Bone marrow (tissue), 2 donors: ENCODE measurements at places on chromosomes 4 and X.

GRCh38 chrX:100685997-100686305, 42.0 kb downstream of the SRPX2 start:
- no peak for DNase-seq

- DNase-seq: no peak
Observed at GRCh38 chr4:52957220-52957686, 95.1 kb downstream of the RASL11B start.

GRCh38 chr4:123363729-123364128, 32.9 kb upstream of the SPRY1 start:
- no peak for DNase-seq

GRCh38 chr4:95729596-95729995, 110.3 kb upstream of the PDHA2 start:
- DNase-seq: no peak

DNA sequence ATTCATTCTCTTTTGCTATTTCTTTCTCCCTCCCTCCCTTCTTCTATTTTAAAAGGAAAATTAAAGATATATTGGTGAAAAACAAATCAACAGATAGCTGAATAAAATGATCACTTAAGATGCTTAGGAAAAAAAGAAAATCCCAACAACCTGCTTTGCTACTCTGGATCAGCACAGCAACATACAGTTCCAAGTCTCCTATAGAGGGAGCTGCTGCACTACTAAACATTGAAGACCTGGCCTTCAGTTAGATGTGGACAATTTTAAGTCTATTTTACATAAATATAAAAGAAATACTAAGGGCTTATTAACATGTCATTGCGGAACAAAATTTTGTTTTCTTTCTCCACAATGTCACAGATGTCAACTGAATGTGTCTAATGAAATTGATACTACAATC, 226.4 kb downstream of the MAGEB5 start:
- no peak for DNase-seq

DNA sequence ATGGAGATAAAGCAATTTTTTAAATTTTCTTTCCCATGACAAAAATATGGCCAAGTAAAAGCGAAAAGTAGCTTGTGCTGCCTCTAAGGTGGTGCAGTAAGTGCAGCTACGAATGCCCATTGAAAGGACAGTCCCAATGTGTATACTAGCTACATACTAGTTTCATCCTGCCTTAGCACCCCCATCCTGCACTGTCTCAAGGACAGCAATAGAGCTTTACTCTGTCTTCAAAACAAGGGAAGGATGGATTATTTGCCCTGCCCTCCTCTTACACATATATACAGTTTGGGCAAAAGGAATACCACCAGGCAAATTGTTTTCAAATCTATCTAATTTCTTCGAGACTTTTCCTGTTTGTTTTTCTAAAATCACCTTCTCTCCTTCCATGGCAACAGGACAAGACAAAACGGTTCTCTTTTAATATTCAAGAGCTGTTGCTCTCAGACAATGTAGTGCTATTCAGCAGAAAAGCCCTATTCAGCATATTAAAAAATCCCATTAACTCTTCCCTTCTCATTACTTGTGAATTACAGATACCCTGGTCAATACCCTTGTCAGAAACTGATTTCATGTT, 75.1 kb upstream of the SLC7A11 start:
- DNase-seq: no peak

GRCh38 chr4:116346750-116347149, 738.6 kb downstream of the TRAM1L1 start:
- DNase-seq: no peak

GRCh38 chr4:13007802-13008470, 476.2 kb downstream of the RAB28 start:
- DNase-seq: no peak

- no peak for DNase-seq
Observed at GRCh38 chr4:67080046-67080557, 465.2 kb downstream of the CENPC start.

GRCh38 chrX:140733766-140734342, 24.3 kb downstream of the LINC00632 start:
- no peak for DNase-seq

DNA sequence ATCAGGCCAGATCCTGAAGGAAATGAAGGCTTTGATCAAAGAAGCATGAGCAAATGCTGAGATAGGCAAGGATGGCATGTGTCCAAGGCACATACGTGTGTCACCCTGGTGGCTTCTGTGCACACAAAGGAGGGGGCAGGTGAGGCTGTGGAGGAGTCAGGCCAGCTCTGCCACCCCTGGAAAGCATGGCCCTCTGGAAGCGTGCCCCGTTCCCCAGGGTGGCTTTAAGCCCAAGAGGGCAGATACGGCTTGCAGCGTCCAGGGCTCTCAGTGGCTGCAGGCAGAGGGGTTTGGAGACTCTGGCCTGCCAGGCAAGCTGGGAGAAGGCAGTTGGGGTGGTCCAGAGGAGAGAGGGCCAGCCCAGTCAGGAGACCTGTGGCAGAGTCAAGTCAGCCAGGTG, 25.6 kb downstream of the PNMA6E start:
- DNase-seq: no peak

DNA sequence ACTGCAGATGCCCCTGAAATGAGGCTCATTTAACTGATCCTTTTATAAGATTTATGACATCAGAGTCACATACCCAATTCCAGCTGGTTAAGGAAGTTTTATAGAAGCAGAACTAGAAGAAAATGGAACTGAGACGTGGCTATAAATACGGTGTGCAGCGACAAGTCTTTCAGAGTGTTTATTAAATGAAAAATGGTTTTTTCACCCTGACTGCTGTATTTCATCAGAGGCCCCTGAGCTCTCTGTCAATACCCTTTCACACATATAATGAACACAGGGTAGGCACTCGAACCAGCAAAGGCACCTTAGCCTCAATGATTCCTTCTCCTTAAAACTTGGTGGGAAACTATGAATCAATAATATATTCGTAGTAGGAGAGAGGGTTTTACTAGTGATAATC, 380.8 kb upstream of the ANXA10 start:
- DNase-seq: no peak

DNA sequence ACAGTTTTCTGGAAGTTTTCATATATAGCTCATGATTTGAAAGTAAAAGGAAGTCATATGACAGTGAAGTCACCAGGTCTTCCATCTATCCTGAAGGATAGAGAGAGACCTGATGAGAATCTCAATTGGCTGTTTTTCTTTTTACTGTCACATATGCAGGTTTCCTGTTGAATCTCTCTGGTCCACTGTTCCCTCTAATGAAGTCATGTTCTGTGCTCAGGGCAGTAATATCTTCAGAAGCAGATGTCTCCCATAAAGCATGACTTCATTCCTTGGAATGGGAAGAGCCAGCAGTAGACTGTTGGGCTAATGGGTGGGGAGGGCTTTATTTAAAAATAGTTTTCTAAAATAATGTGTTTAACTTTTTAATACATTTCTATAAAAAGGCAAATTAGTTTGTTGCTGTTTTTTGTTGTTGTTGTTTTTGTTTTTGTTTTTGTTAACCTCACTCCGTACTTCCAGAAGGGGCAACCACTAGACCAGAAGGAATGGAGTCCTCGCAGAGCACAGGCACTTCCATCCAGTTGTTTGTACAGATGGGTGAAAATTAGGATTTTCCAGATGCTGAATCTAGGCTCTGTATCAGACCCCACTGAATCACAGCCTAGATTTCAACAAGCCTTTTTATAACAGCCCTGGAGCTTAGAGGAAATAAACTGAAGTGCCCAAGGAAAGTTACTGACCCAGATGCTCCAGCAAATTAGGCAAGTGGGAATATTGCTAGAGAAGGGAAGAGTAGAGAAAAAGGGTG, 54.2 kb downstream of the AWAT2 start:
- no peak for DNase-seq

- DNase-seq: no peak
Observed at GRCh38 chr4:184329659-184330400, 112.2 kb upstream of the ENPP6 start.

- peak; percentile 41 for DNase-seq
Observed at GRCh38 chr4:4541040-4541631, 712 bp downstream of the STX18 start.

DNA sequence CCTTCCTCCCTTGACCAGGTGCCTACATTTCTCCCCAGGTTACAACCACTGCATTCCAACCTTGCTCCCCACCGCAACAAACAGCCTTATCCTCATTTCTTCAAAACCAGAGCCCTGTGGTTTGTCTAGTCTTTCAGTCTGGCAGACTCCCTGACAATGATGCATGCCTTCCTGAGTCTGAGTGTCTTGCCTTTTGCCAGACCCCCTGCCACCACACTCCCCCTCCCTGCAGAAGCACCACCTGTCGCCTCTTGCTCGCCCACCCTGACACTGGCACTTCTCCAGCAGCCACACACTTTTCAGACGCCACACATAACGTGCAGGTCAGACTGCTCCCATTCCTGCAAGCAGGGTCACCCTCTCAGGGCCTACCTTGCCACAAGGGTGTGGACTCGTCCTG, 349.2 kb upstream of the NOCT start:
- no peak for DNase-seq

GRCh38 chrX:45506149-45506730, 305.6 kb upstream of the DIPK2B start:
- DNase-seq: no peak

GRCh38 chr4:174217273-174218126, 66.0 kb downstream of the FBXO8 start:
- DNase-seq: no peak

DNA sequence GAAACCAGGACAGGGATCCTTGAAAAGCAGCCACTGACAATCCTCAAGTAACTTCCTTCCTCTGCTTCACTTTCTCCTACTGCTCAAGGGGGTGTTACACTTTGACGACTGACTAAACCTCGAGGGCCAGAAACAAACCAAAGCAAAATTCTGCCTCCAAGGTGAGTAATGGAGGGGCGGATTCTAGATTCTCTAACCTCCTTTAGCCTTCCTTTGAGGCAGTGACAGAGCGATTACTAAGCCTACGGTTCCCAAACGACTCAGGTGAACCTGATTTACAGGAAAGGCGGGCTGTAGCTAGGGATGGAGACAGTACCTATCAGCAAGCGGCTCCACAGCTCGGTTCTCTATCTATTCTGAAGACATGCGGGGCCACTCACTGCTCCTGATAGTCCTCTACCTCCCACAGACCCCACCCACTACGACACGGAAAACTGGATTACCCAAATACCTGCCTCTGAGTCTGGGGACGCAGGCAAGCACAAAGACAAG, 487 bp downstream of the TBCK start:
- peak; percentile 18 for DNase-seq

GRCh38 chr4:153273751-153274150, 69.5 kb downstream of the TRIM2 start:
- no peak for DNase-seq

GRCh38 chr4:133581996-133582619, 433.0 kb downstream of the PCDH10 start:
- no peak for DNase-seq

DNA sequence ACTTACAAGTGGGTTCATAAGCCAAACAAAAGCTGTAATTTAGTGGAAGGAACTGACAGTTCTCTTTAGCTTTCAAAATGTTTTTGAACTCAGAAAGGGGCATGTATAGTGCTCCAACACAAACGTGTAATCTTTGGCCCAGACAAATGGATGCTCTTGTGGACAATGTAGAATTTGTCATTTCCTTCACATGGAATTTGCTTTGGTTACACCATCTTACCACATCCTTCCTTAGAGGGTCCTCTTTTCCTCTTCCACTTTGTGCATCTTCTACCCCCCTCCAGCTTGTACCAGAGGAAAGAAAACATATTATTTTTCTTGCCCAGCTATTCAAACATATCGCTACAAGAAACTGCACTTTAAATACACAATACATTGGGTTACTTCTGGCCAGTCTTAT, 42.4 kb downstream of the MEPE start:
- peak; percentile 64 for DNase-seq

GRCh38 chrX:71632923-71633657, 14.8 kb upstream of the CXCR3 start:
- no peak for DNase-seq

DNA sequence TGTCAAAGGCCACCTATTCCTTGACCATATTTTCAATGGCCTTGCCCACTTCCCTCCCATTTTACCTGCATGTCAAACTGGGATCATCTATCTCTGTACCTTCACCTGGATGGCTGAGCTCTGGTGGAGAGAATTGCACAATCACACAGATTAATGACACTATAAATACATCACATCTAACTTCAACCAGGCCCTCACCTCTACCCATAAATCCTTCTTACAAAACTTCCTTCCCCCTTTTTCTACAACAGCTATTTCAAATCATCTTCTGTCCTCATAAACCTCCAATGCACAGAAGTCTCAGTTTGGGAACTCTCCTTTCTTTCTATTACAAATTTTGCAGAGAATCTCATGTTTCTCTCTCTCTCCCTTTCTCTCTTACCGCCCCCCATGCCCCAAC, 9.2 kb downstream of the PALLD start:
- peak; percentile 7 for DNase-seq

- DNase-seq: no peak
Observed at GRCh38 chr4:168720396-168720900, 223.6 kb downstream of the PALLD start.

DNA sequence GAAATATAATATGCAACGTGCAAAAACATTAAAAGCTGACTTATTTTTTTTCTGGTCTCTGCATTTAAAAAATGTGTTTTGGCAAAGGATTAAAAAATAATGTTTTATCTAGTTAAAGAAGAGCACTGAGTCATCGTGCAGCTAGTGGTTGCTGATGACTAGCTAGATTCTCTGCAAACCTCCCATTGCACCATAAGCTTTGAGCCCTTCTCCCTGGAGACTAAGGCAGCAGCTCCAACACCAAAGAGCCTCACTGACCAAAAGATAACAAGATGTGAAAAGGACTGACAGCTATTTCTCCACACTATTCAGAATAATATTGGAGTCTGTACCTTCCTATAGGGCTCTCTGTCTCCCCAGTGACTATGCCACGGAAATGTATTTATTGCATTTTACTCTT, 424.3 kb downstream of the SLITRK2 start:
- DNase-seq: no peak
